Naive B cell (primary cell): ENCODE measurements at places on chromosomes 11 and 22. TPM values are rescaled to one million over a fixed set of nuclear protein-coding genes. Genes with fewer than 3 reads are reported as not detected.

DNA sequence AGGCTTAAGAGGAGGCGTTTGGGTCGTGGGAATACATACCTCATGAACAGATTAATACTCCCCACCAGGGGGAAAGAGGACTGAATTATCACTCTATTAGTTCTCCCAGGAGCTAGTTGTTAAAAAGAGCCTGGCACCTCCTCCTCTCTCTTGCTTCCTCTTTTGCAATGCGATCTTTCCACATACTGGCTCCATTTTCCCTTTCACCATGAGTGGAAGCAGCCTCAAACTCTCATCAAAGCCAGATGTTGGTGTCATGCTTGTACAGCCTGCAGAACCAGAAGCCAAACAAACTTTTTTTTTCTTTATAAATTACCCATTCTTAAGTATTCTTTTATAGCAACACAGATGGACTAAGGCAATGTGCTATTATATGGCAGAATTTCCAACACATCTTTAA is 258.5 kb downstream of the FAM76B start:
- DNase-seq = no peak

GRCh38 chr11:47991266-47991830 is 11.0 kb downstream of the PTPRJ start:
- no peak for DNase-seq

- DNase-seq = no peak
Observed at GRCh38 chr11:117300283-117300663, 9.1 kb downstream of the BACE1-AS start.

GRCh38 chr11:58659404-58659803 is 36.9 kb downstream of the CNTF start:
- no peak for DNase-seq

DNA sequence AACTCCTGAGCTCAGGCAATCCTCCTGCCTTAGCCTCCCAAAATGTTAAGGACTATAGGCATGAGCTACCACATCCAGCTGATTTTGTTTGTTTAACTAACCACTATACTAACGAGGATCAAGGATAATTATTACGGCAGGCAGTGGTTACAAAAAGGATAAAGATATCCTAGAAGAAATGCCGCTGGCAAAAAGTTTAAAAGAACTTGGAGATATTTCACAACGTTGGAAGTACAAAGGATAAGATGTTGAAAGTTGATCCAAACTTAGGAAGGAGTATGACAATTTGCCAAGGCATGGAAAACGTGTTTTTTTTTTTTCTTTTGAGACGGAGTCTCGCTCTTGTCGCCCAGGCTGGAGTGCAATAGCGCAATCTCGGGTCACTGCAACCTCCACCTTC is 13.4 kb downstream of the AP5B1 start:
- DNase-seq = no peak

- DNase-seq = no peak
Observed at GRCh38 chr11:44673688-44674087, 53.1 kb upstream of the TSPAN18 start.

- DNase-seq = no peak
Observed at GRCh38 chr11:36743039-36743438, 145.0 kb upstream of the RAG2 start.

GRCh38 chr11:108620958-108621772 is 27.6 kb upstream of the EXPH5 start:
- no peak for DNase-seq

DNA sequence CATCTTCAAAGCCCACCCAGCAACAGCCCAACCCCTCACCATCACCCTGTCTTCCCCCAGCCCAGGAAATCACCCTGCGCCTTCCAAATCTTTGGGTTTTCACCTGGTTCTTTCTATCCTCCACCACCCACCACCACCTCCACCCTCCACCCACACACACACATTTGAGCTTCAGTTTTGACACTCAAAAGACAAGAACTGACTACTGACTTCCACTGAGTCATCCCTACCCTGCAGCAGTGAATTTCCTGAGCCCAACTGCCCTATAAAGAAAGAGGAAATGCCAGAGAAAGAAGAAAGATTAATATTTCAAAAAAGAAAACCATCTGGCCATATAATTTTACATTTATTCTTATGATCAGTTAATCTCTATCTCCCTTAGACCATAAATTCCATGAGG is 137.5 kb downstream of the CHST1 start:
- no peak for DNase-seq

DNA sequence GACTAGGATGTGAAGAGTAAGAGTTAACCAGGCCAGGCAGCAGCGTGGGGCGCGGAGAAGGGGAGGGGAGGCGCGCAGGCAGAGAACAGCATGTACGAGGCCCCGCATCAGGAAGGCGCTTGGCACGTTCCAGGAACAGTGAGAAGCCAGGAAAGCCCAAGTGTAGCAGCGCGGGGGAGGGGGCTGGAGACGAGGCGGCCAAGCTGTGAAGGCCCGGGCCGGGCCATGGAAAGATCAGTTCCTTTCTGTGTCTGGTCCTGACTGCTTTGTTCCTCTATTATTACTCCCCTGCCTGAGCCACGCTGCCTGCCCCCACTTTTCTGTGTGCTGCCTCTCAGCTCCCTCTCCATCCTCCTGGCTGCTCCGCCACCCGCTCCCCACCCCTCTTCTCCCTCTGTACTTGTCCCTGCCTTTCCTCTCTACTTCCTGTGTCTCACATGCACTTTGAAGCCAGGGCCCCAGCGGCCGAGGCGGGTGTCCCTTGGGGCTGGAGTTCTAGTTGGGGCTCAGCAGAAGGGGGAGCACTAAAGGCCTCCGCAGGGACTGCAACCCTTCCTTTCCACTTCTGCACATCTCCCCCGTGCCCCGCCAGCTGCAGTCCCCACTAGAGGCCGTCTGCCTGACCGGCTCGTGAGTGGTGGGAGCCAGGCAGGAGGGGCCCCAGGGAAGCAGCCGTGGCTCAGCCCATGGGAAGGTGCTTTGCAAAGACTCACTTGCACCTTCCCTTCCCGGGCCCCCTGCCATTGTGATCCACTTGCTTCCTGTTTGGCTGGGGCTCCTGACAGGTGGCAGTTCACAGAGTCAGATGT is 63.7 kb downstream of the PRDM11 start:
- DNase-seq = no peak

DNA sequence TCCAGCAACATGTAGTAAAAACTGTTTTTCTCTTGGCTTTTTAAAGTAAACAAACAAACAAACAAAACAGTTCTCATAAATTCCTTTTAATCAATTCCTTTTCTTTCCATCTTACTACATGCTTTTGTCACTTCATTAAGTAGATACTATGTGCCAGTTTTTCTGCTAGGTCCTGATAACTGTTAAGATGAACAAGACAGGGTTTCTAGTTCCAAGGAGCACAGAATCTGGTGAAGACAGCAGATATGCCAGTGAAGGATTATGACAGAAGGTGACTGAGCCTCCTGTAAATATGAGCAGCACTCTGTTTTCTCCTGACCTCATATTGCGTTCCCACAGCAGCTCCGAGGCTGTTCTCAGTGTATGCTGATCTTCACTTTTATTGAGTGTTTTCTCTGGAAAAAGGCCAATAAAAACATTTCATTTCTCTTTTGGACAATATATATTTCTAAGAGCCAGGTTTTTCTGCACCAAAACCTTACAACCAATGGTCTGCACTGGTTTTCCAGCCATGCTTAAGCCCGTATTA is 45.8 kb downstream of the HEPHL1 start:
- DNase-seq = no peak

- no peak for DNase-seq
Observed at GRCh38 chr22:50247748-50248147, 2.9 kb upstream of the TUBGCP6 start.

DNA sequence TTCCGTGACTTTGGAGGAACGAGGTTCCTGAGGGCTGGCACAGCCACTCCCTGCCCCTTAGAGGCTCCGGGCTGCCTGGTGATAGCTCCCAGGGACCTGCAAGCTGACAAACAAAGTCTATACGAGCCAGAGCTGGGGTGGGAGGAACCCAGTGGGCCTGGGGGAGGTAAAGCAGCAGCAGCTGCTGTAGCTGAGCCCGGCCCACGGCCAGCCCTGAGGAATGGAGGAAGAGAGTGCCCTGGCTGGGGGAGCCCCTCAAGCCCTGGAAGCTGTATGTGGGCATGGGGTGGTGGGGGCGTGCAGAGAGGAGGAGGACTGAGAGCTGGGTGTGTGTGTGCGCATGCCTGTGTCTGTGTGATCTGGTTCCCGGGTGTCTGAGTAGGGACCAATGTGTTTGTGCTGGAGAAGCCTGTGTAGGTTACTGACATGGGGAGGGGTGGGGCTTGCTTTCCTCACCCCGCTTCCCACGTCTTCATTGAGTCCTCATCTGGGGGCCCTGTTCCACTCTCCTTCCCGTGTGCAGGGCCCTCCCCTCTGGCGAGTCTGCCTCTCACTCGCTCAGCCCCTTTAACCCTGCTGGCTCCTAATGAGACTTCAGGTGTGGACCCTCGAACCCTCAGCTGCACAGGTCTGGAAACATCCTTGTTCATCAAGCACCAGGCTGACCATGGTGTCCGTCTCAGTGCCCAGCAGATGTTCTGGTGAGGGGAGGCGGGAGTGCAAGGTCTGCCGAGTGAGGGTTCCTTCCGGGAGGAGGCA is 10.8 kb downstream of the ST3GAL4 start:
- DNase-seq = no peak

DNA sequence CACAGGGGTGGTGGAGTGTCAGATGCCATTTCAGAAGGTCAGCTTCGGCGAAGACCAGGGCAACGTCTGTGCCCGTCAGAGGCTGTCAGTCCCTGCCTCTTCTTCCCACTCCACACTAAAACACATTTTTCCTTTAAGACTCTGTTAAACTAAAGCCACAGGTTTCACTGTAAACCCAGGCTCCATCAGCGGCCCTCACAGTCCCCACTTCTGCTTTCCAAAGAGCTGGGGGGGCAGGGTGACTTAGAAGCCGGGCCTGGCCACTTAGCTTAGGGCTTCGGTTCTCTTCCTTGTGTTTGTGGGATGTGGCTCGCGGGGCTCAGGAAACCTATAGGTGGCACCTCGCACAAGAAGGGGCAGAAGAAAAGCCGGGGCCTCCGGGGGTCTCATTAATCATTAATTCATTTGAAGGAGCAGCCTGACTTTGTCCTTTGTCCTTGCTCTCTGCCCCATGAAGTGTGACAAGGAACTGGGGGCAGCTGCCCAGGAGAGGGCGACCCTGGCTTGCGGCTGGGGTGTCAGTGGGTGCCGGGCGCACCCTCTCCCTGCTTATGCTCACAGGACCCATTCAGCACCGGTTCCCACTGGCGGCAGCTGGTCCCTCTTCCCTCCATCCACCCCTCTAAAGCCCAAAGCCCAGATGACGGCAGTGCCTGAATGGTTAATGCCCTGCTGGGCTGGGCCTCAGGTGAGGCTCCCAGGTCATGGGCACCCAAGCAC is 4.1 kb downstream of the SLC25A45 start:
- peak; percentile 63 for DNase-seq

DNA sequence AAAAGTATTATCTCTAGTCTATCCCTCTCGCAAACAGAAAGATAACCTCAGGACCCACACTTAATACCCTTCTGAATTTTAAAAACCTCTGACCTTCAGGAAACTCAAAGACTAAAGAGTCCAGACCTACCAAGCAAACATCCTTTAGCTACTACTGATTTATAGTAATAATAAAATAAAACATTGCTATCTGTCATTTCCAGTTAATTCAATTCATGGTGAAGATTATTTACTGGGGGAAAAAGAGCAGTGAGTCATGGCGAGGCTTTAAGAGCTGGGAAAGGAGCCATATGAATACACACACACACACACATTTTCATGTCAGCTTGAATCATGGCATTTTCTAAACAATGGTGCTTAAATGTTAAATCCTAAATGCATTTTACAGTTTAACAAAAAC is 87.1 kb downstream of the FAM76B start:
- no peak for DNase-seq

DNA sequence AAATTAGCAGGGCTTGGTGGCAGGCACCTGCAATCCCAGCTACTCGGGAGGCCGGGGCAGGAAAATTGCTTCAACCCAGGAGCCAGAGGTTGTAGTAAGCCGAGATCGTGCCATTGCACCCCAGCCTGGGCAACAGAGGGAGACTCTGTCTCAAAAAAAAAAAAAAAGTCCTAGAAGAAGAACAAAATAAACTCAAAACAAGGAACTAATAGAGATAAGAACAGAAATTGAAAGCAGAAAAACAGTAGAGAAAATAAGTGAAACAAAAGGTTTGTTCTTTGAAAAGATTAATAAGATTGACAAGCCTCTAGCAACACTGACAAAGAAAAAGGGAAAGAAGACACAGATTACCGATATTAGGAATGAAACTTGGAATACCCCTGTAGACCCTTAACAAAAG is 45.1 kb upstream of the CBX7 start:
- DNase-seq = no peak

LRRN4CL gene
- polyA plus RNA-seq = not detected

TRPT1 gene
- 97.6 TPM for polyA plus RNA-seq

SNX15 gene
- polyA plus RNA-seq = 14.2 TPM

CHRDL2 gene
- polyA plus RNA-seq = not detected

CARD16 gene
- polyA plus RNA-seq = 207 TPM

THY1 gene
- not detected for polyA plus RNA-seq

UBQLN3 gene
- polyA plus RNA-seq = not detected
